ENCODE measurements at places on chromosomes 12 and 14. TPM values are rescaled to one million over a fixed set of nuclear protein-coding genes. Genes with fewer than 3 reads are reported as not detected.

DNA sequence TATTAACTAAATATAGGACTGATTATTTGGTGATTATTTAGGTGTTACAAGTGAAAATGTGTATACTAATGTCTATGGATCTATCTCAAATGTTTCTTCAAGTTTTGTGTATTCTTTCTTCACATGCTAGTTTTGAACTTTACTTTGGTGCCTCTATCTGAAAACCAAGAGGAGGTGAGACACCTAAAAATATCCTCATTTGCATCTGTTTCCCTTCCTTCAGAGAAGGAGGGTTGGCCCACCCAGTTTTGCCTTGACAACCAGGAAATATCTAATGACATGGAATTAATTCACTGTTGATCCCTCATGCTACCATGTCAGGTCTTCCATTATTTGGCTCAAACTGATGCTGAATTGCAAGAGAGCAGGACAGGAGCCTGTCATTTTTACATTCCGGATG is 500.4 kb downstream of the NELL2 start:
- no peaks in the 10 kb centered on the region for H3K36me3 ChIP-seq
- H3K4me3 ChIP-seq: no peak overlapping the region
- H3K4me1 ChIP-seq: peaks cover 22% of the 10 kb centered on the region
- H3K27ac ChIP-seq: no peak overlapping the region
- no peak for DNase-seq
- no peaks in the 10 kb centered on the region for H3K27me3 ChIP-seq

DNA sequence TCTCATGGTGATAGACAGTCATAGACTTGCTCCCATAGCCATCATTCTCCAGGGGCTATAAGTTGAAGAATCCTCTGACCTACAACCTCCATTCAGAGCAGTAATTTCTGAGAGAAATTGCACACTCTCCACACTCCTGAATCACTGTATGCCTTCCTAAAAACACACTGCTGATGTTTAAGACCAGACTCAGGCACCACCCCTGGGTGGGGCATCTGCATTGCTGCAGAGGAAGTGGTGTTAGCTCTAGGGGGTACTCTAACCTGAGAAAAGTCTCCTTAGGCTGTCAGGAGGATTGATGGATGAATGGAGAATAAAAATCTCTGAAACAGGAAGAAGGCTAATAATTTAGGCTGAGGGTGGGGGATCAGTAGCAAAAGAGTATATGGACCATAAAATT is 436.1 kb downstream of the DAD1 start:
- no peak for DNase-seq
- no peak overlapping the region for H3K4me3 ChIP-seq
- peaks cover 25% of the 10 kb centered on the region for H3K27me3 ChIP-seq
- H3K4me1 ChIP-seq: no peaks in the 10 kb centered on the region

CABP1 gene
- total RNA-seq: not detected

DNA sequence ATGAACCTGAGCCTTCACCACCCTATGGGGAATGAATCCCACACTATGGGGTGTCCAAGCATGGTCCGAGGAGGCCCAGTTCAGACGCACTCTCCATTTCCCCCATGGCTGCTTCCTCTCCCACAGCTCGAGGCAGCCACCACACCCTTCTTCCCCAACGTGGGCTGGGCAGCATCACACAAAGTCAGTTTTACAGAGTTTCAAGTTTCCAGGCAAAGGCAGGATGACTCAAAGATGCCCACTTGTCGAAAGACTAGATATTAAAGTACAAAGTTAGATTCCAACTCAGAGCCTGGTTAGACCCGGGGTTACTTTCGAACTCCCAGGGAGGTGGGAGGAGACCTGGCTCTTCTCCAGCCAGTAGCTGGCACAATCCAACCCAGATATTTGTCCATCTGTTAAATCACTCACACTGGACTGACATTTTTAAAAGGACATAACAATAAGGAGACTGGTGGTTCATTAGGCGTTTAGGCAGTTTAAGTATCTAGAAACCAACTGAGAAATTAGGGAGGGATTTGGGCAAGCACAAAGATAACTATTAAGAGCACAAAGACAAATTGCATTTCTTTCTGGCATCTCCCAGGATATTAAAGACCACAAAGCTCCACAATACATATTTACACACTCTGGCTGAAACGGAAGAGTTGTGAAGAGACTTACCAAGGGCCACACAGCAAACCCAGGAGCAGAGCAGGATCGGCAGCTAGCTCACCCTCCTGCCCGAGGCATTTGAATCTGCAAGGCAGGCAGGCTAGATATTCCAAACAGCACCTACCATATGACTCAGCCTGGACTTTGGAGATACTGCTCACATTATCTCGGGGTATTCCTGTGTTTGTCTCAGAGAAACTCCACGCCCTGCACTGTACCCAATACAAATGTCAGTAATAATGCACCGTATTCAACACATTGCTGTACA is 34.8 kb downstream of the TMCC3 start:
- no peaks in the 10 kb centered on the region for H3K36me3 ChIP-seq
- DNase-seq: peak; percentile 90
- H3K4me3 ChIP-seq: peak overlapping the region; percentile 62

SLCO1A2 gene
- not detected for total RNA-seq

TAS2R42 gene
- total RNA-seq: not detected

GNPTAB gene
- total RNA-seq: 22.1 TPM

DNA sequence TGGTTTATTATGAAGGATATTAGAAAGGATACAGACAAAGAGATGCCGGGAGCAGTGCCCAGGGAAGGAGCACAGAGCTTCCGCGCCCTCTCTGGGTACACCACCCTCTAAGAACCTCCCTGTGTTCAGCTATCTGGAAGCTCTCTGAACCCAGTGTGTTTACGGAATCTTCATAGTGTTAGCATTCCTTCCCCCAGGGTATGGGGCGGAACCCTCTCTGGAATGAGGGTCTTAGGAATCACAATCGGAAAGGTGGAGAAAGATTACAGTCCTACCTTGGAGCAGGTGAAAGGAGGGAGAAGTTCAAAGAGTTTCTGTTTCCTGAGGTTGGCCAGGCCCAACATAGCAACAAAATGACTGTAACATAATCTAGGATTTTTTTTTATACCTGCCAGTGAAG is 6.8 kb upstream of the NUDT4 start:
- DNase-seq: no peak
- no peak overlapping the region for H3K4me3 ChIP-seq
- H3K36me3 ChIP-seq: no peaks in the 10 kb centered on the region
- H3K27ac ChIP-seq: no peak overlapping the region
- H3K4me1 ChIP-seq: no peaks in the 10 kb centered on the region
- no peaks in the 10 kb centered on the region for H3K27me3 ChIP-seq

- H3K27me3 ChIP-seq: no peaks in the 10 kb centered on the region
- peak; percentile 16 for DNase-seq
- H3K36me3 ChIP-seq: peaks cover 19% of the 10 kb centered on the region
- no peak overlapping the region for H3K27ac ChIP-seq
- no peaks in the 10 kb centered on the region for H3K4me1 ChIP-seq
Measured at GRCh38 chr12:95231190-95231589, 13.6 kb downstream of the VEZT start.

- DNase-seq: no peak
- no peak within 1 kb of the TSS for H3K27ac ChIP-seq
- H3K36me3 ChIP-seq: no peaks in the 10 kb centered on the region
- peaks cover 15% of the 10 kb centered on the region for H3K4me1 ChIP-seq
Measured at GRCh38 chr12:54384591-54385041, at the start of gene ZNF385A. Gene ZNF385A (minus strand): TSS chr12:54384733. CDS start chr12:54384514, 219 bp downstream.

GRCh38 chr12:31749024-31749704 is 20.3 kb upstream of the AMN1 start:
- peak; percentile 96 for DNase-seq
- no peak overlapping the region for H3K4me3 ChIP-seq
- peak overlapping the region; percentile 90 for H3K27ac ChIP-seq
- H3K27me3 ChIP-seq: no peaks in the 10 kb centered on the region
- H3K36me3 ChIP-seq: no peaks in the 10 kb centered on the region

RNASE2 gene
- total RNA-seq: not detected

All from PC-3 (cell line).